ENCODE measurements at places on chromosomes 4 and X.

DNA sequence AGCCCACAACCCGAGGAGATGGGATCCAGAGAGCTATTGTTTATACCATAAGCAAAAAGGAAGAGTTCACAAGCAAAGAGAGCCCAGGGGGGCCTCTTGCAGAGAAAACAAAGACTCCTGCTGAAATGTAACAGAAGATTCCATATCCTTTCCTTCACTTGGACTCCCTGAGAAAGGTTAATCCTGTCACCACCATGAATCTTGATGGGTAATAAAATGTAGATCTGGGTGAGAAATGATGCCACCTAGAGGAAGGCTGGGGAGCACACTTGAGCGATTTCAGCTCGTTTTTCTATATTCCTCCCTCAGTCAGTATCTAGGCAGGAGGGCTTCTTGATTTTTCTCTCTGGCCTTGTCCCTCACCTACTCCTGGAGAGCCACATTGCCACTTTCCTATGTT, 10.2 kb upstream of the KCNE5 start:
- no peak for DNase-seq

- no peak for DNase-seq
Observed at GRCh38 chr4:189285377-189285776, 655.3 kb upstream of the FRG1 start.

DNA sequence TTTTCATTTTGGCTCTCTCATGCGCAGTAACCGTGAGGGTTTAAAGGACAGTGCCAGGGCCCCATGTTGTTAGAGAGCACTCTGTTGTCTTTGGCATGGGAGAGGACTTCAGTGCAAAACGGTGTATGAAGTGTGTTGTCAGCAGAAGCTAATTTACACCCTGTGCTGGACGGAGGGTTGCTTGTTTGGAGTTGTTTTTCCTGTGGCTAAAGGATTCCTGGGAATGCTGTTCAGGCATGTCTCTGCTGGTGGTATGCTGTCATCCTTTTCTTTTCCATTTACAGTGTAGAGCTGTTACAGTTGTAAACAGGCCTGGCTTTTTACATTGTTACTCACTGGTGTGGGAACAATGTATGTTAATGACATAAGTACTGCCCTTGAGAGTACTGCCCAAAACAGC, 206.3 kb downstream of the CBR4 start:
- no peak for DNase-seq

DNA sequence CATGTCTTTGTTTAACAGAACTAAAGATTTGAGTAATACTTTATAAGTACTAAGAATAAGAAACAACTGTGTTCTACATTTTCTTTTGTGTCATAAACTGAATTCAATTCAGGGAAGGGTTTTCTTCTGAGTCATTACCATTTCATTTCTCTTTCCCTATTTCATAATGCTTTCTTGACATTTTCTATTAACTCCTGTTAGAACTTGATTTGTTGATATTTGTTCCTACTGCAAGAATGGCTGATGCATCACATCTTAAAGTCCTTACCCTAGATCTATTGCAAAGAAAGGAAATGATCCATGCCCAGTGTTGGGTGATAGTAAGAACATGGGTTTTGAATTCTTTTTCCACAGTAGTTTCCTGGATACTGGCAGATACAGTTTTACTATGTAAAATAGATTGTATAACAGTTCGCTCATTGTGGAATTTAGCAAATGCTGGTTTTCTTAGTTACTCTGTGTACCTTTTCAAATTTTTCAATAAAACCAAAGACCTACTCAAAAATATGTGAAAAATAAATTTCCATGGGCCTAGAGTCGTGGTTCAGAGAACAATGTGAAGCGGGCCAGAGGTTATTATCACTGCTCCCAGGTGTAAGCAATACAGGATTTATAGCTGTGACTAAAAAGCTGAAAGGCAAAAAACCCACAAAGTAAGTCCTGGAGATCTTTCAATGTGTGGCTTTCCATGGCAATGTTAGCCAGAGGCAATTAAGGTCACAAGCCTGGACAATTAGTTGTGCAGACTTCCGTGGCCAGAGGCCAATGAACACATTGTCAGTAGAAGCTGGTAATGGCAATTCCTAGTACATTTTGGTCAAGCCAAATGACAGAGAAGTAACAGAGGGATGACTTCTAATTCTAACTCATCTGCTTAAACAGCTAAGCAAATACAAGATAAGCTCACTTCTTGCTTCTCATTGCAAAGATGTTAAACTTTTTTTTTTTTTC, 127.3 kb upstream of the FAT4 start:
- DNase-seq: no peak

- DNase-seq: no peak
Observed at GRCh38 chr4:38920186-38920585, 52.6 kb downstream of the FAM114A1 start.

DNA sequence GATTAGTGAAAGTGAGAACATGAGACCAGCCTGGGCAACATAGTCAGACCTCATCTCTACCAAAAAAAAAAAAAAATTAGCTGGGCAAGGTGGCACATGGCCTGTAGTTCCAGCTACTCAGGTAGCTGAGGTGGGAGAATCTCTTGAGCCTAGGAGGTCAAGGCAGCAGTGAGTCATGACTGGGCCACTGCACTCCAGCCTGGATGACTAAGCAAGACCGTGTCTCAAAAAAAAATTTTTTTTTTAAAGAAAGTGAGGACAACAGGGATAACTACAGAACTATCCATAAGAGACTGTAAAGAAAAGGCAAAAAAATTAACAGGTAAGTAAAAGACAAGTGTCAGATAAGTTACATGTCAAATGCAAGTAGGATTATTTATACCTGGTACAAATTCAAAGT, 13.5 kb upstream of the SPP1 start:
- no peak for DNase-seq

GRCh38 chr4:98951710-98952109, 22.8 kb upstream of the EIF4E start:
- no peak for DNase-seq

DNA sequence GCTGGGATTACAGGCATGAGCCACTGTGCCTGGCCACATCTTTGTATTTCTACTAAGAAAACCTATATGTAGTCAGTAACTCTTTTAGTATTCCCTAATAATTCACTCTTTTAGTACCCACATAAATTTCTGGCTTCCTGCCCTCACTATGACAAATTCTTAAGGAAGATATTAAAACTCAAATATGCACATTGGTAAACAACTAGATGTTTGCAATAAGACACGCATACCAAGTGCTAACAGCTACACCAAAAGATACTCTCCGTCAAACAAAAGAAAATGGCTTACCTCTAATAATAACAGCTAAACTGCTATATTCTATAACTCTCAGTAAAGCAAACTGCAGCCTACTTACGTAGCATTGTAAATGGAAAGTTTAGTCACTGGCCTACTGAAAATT, 6.3 kb downstream of the UBA6 start:
- no peak for DNase-seq

GRCh38 chr4:40283413-40283812, 51.7 kb upstream of the CHRNA9 start:
- no peak for DNase-seq

- no peak for DNase-seq
Observed at GRCh38 chr4:105154576-105154975, 7.9 kb downstream of the TET2 start.

DNA sequence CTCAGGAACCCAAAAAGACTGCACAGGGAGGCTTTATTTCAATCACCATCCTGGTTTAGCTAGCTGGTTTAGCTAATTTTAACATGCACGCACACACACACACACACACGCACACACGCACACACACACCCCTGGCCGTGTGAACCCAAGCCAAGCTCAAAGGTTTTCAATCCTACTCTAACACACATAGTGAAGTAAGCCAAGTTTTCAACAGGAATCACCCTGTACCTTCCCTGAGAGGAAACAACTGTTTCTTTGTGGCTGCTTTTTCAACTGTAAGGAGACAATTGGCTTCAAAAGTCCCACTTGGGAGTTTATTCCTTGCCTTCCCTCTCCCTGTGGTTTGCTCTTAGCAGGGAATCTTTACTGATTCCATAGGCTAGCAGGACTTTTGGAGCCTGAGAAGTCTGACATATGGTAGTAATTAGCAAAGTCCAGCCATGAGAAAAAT, 98.9 kb upstream of the BMP3 start:
- no peak for DNase-seq

- DNase-seq: no peak
Observed at GRCh38 chr4:88382621-88383020, 4.0 kb downstream of the HERC6 start.

DNA sequence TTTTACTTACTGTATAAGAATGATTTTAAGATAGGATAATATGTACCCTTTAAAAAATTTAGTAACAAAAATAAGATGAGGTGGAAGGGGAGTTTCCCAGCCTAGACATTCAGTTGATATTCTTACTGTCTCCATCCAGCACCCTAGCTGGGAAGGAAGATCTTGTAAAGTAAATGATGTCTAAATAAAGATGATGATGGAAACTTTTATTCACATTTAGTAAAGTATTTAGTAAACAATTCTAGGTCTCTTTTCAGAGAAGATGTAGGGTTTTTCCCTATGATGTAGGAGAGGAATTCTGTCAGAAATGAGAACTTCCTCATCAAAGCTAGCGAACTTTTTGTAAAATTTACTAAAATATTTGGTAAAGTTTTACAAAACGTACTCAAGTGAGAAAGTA, 136.8 kb downstream of the RAPGEF2 start:
- no peak for DNase-seq

GRCh38 chr4:111595456-111595855, 549.8 kb upstream of the FAM241A start:
- no peak for DNase-seq

DNA sequence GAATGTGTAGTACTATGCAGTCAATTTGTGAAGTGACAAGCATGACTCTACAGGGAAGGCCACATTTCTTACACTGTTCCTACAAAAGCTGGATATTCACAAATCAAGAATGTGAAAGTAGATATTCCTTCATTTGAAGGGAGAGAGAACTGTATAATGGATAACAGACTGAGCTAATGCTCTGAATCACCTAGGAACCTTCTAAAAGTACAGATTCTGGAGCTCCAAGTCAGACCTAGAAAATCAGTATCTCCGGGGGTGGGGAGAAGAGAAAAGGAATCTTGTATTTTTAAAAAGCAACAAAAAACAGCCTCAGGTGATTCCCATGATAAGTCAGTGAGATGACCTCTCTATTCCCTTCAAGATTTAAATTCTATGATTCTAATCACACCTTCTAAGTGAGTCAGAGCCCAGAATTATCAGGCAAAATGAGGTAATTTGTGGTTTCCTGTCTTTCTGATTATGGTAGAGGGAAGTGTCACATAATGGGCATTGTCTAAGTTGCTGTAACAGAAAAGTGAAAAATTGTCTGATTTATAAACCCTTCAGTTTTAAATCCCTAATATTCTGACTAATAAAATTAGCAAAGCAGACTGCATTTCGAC, 80.9 kb downstream of the IL21 start:
- DNase-seq: no peak
